ENCODE measurements at places on chromosomes 3 and 15. TPM values are rescaled to one million over a fixed set of nuclear protein-coding genes. Genes with fewer than 3 reads are reported as not detected.

DNA sequence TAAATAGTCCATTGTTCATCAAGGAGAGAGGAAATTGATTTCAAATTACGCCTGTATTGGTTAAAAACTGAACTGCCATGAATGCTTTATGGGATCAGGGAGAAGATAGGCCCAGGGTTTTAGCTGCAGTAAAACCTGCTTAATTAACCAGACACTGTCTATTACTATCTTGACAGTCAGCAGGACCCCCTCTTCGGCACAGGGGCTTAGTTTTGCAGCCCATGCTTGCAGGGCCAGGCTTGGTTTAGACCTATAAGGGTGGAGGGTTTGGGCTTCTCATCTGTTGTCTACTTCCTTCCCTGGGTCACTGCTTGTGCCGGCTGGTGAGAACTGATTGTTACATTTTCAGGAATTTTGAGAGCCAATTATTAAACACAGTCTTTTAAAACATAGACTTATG lies 41.1 kb downstream of the PTPRG start:
- no peak for DNase-seq

- DNase-seq: no peak
Measured at GRCh38 chr3:8238432-8238831, 263.2 kb upstream of the LMCD1 start.

DNA sequence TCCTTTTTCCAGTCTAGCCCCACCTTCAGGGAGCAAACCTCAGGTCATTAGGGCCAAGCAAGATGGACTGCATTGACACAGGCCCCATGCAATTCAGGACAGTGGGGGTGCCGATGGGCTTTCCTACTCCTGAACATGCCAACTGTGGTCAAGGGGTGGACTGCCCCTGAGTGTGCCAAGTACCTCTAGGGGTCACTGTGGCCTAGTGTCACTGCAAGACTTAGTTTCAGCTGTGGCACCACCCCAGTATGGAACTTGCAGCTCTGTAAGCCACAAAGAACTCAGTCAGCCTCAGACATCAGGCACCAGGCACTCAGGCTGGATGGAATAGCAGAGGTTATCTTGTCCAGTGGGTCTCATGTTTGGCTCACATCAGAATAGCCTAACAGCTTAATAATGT lies 32.3 kb downstream of the EXOG start:
- peak; percentile 60 for DNase-seq

Gene SI
- polyA plus RNA-seq: not detected
